COR-L47 (cell line): ENCODE measurements at places on chromosomes 11 and 22.

- DNase-seq, result peak; percentile 2
Observed at GRCh38 chr22:17639247-17639741, 737 bp downstream of the BCL2L13 start.

- no peak for DNase-seq
Observed at GRCh38 chr22:20426259-20426615, 11.4 kb downstream of the SCARF2 start.

DNA sequence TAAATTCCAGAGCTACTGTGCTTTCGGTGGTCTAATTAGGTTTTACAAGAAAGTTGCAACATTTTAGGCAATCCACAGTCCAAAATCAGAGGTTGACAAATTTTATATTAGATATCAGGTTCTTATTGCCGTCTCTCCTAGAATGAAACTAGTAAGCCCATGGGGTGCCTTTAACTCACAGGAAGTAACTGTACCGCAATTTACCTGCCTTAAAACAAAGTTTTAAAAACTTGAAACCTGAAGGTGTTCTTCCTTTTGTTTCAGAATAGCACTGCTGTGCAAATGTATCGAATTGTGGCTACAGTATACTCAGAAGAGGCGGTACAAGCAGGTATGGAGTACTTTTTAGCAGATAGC lies 77.2 kb downstream of the PISD start:
- no peak for DNase-seq

GRCh38 chr11:45809456-45810395 lies 4.8 kb downstream of the SLC35C1 start:
- no peak for DNase-seq

- no peak for DNase-seq
Observed at GRCh38 chr11:818396-819128, at the start of gene PNPLA2. Gene PNPLA2 (plus strand): TSS chr11:818914. CDS start chr11:819719, 805 bp downstream.

GRCh38 chr22:28997342-28997741 lies 64.3 kb downstream of the C22orf31 start:
- DNase-seq, result no peak

DNA sequence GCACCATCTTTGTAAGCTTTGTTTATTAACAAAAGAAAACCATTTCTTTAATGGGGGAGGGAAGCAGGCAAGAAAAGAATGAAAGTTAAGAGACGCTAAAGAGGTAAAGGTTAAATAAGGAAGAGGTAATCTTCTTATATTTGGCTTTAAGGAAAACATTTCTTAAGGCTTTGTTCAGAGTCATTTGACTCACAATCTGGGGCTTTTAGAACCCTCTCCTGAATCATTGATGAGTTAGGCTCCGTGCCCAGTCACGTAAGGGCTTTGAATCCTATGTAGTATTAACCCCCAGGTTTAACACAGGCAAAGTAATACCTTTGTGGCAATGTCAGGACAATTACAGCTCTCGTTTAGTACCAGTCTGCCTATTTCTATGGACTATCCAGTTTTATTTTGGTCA lies 26.1 kb downstream of the MADD start:
- DNase-seq, result no peak

DNA sequence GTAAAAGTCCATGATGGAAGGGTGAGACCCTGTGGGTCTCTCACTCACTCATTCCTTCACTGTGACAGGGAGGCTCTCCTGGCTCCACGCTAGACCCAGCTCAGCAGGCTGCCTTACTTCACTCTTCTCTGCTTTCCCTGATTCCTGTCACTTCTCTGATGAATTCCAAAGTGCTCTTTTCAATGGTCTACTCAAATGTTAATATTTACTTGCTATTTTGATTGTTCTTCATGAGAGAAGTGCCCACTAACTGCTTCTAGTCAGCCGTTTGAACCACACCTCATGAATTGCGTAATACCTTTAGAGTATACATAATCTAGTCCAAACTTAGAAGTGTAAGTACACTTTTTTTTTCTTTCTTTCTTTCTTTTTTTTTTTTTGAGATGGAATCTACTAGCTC lies 1350.2 kb upstream of the RAG2 start:
- DNase-seq, result no peak

DNA sequence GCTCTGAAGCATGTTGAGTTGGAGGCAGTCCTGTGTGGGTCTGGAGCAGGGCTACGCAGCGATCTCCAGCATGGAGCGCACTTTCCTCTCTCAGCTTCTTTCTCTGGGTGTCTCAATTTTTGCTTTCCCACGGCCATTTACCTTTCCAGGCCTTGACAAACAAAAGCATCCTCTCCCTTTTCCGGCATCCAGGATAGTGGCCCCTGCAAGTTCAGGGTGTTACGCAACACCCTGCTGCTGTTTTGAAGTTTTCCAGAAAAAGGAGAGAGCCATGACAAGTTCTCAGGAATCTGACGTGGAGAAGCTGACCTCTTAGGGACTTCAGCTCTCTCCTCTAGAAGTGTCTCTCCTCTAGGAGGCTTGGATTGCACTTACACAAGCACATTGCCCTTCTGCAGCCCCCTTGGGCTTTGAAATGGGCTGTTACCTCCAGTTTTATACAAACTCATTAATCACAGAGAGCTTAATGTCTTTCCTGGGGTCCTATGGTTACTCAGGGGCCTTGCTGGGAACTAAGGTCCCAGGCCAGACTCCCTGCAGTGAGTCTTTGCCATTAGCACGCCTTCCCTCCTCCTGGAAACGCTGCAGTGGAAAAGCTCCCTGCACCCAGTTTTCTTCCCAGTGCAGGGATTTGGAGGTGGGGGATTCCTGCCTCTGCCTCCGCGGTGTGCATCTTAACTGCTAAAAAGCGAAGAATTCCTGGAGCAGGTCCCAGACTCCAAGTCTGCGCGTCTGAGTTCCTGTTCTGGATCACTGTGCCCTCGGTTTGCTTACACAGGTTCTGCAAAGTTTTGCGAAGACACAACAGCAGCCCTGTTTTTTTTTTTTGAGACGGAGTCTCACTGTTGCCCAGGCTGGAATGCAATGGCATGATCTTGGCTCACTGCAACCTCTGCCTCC lies 80.4 kb downstream of the BARX2 start:
- DNase-seq, result no peak

DNA sequence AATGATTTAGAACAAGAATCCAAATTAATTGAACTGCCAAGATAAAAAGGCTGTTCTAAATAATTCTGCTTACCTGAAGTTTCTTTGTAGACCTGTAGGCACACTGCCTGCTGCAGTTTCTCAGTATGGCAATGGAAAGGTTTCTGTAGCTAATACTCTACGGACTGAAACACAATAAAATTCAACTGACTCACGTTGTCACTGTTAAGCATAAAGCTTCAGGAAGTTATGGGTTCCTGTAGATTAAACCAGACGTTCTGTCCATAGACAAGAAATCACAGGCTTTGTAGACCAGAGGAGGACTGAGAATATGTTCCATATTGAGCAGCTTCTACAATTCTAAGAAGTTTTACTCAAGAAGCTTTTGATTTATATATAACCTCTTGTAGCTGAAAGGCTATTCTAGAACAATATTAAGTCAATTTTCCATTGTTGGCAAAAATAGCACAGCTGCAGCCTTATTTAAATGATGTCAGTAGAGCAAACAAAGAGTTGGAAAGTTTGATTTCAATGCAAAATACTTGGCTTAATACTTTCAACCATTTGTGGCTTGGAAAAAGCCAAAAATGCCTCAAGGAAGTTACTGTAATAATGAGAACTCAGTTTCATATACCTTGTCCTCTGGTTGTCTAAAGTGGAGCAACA lies at the start of gene GLYATL2:
GLYATL2 (minus strand) TSS at position 344 of the 645 bp plus-strand sequence. CDS start 5,092 bp downstream, outside the sequence.
- DNase-seq, result no peak
